ENCODE measurements at places on chromosomes 3 and 15.

GRCh38 chr3:36379872-36380220 is 458 bp upstream of the STAC start:
- DNase-seq: no peak

GRCh38 chr3:31226346-31226745 is 306.4 kb upstream of the STT3B start:
- no peak for DNase-seq

GRCh38 chr3:33525232-33525631 is 85.0 kb upstream of the UBP1 start:
- DNase-seq: no peak

GRCh38 chr3:18558507-18558906 is 133.4 kb upstream of the SATB1 start:
- no peak for DNase-seq

DNA sequence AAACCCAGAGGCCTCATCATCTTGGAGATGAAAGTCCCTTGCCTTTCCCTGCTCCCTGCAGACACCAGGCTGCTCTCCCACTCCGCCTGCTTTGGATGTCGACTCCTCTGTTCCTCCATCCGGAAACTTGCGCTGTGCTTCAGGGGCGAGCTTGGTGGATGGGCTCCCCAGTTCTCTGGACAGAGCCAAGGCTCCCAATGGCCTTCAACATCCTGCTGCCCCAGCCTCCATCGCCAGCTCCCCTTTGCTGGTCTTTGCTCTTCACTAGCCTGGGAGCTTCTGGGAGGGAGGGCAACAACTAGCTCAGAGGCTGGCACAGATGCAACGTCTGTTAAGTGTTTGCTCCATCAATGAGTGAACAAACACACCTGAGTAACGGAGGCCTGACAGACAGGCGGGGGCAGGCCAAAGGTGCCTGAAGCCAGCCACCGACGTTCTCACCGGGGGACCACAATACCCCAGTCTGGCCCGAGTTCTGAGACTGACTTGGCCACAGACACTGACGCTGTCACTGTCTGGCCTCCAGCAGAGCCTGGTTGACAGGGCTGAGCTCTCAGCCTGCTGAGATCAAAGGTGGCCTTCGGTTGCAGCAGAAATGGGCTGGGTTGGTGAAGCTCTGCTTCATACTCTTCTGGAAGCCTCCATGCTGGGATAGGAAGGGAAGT is 39.0 kb downstream of the RGMA start:
- DNase-seq: no peak

GRCh38 chr15:33031324-33031821 is 163.1 kb downstream of the FMN1 start:
- no peak for DNase-seq

DNA sequence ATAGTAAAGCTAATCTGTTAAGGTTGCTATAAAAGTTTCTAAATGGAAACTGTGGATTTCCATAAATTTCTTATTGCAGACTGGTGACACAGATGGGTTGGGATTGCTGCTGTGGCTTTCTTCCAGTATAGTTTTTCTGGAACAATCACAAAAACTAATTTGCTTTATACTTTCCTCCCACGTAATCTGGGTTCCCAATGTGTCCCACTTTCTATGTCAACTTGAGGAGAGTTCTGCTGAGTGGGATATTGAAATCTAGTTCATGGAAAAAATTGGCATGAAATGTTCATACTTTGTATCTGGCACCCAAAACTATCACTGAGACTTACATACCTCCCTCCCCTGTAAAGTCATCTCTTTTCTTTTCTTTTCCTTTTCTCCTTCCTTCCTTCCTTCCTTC is 126.8 kb downstream of the TGFBR2 start:
- DNase-seq: no peak

GRCh38 chr3:133862161-133862560 is 33.5 kb downstream of the RAB6B start:
- no peak for DNase-seq

DNA sequence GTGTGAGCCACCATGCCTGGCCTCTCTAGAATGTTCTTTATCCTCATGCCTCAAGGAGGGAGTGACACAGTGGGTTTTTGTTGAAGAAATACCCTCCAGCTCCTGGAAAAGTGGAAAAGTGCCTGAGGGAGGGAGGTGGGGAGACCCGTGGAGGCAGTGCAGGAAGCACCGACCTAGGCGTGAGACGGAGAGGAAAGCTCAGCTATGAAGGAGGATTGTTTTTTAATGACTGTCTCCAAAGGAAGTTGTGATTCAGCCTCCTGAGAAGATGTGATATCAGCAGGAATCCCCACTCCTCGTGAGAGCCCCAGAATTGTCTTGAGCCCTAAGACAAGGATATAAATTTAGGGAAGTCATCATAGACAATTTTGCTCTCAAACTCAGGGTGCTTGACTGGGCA is 21.7 kb downstream of the RPLP1 start:
- no peak for DNase-seq

Measured in effector CD8-positive, alpha-beta T cell (primary cell).